Aorta (tissue), 5 donors: ENCODE measurements at places on chromosomes 5 and 9.

DNA sequence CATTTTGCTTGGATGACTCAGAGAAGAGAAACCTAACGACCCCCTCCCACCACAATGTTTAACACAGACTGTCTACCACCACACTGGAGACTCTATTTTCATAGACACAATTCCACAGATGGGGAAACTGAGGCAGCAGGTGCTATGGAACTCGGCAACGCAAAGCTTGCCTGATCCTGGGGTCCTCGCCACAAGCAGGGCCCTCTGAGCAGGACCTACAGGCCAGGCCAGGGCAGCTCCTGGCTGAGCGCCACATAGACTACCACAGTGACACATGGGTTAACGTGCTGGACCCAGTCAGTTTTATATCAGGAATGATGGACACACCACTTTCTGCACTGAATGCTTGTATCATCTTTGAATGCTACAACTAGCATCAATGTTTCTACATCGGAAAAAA lies 11.8 kb downstream of the IPPK start:
- peak; percentile 35 for DNase-seq

GRCh38 chr9:468766-469426 lies 254.2 kb downstream of the DOCK8 start:
- DNase-seq, result no peak

DNA sequence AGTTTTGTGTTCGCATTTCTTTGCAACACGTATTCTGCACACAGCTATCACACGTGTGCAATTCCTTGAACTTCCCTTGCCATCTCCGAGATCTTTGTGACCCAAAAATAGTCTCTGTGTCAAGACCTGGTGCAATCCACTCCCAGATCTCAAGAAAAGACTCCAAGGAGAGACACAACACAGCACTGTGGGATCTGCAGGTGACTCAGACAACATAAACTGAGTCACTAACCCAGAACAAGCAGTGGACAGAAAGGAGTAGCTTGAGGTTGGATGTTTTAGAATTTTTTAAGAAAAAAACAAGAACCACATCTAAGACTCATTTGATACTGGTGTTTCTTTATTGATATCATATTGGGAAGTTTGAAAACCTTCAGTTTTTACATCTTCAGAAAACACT lies 396.9 kb downstream of the AGTPBP1 start:
- DNase-seq, result no peak

GRCh38 chr5:68289498-68289897 lies 73.9 kb downstream of the PIK3R1 start:
- DNase-seq, result no peak

GRCh38 chr5:170362102-170362501 lies 27.1 kb downstream of the KCNMB1 start:
- DNase-seq, result no peak

- peak; percentile 88 for DNase-seq
Measured at GRCh38 chr9:93094658-93095204, 1.3 kb upstream of the CARD19 start.

DNA sequence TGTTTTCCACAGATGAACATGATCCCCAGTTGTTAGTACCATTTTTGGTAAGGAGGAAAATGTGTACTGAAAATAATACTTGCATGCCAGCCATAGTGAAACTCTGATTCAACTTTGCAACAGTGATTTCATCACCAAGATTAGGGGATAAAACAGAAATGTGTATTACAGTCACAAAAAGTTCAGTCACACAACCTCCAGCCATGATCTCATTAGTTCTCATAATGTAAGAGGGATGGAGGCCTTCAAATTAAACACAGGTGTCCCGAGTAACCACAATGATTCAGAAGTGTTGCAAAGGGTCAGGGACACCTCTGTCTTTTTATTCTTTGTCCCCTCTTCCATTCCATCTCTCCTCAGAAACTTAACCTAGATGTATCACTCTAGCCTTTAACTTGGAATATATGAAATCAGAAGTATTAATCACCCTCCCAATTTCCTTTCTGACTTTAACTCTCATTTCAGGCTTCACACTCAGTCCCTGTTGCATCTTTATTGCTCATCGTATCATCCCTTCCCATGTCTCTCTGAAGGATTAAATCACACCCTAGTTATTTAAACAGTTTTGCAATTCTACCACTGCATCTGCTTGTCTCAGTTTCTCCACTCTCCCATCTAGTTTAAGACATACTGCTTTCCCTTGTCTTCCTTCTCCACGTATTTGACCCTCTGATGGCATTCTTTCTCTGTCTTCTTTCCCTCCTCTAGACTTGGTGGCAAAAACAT lies 291.2 kb downstream of the ADAMTS6 start:
- DNase-seq, result no peak

- no peak for DNase-seq
Measured at GRCh38 chr5:62596096-62596495, 17.5 kb downstream of the LRRC70 start.

- DNase-seq, result no peak
Measured at GRCh38 chr9:105683688-105684275, 10.6 kb upstream of the TMEM38B start.

GRCh38 chr5:74507370-74508005 lies 133.0 kb downstream of the ENC1 start:
- no peak for DNase-seq

GRCh38 chr5:98750693-98751092 lies 22.8 kb upstream of the RGMB start:
- DNase-seq, result no peak

DNA sequence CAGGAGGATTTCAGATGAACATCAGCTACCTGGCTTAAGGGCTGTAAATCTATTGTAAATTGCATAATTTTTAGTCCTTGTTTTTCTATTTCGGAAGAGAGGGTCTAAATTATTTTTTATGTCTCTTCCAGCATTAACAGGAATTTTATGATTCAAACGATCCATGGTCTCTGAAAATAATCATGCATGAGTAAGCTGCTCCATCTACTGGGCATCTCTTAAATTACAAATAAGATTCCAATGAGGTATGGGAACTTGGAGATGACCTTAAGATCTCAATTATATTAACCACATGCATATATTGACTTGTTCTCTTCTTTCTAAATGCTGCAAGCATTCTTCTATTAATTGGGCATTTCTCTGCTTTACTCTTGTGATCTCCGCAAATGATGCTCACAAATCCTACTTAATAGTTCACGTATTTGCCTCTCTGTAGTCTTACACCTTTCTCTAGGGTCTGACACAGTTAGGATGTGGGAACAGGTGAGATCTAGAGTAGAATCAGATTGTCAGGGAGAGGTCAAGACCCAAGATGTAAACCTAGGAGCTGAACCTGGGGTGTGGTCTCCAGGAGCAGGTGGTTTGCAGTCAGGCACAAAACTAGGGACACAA lies 86.9 kb downstream of the NUDT12 start:
- no peak for DNase-seq

DNA sequence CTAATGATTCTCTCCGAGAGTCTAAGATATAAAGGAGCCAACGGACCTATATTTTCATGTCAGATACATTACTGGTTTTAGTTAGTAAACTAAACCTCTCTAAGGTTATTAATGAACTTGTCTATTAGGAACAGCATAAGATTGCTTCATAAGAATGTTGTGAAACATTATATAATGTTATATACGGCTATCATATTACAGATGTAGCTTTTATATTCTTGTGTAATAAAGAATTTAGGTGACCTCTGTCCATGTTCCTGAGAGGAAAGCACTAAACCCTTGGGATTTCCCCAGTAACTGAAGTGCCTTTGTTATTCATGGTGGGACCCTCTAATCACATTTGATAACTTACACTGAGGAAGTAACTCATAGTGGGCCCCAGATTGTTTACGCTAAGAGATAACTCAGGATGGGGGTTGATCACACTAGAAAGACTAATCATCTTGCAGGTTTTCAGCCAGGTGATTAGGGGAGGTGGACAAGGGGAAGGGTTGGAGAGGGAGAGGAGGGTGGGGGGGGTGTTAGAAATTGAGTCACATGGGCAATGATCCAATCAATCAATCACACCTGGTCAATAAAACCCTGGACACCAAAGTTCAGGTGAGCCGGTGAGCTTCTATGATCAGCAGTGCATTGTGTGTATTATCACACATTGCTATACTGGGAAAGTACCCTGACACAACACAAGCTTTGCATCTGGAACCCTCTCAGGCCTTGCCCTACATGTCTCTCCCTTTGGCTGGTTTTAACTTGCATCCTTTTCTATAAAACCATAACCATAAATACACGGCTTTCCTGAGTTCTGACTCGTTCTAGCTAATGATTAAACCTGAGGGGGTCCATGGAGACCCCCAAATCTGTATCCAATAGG lies 25.8 kb downstream of the ECPAS start:
- no peak for DNase-seq

DNA sequence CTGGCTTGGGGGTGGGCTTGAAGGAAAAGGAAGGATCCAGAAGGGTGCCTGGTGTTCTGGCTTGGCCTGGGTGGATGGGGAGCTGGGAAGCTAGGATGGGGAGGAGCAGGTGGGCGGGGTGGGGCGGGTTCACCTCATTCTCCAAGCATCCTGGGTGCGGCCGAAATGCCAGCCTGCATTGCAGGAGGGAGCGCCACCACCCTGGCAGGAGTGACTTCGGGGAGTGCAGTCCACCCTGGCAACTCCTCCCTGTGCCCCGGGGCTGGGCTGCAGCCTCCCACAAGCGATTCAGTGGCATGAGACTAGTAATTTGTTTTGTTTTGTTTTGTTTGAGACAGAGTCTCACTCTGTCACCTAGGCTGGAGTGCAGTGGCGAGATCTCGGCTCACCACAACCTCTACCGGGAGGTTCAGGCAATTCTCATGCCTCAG lies 5.5 kb downstream of the TTC16 start:
- no peak for DNase-seq

- peak; percentile 91 for DNase-seq
Measured at GRCh38 chr9:137453643-137454081, 5.5 kb downstream of the NSMF start.
